NCI-H2107 (cell line): ENCODE measurements at places on chromosomes 2 and 18.

DNA sequence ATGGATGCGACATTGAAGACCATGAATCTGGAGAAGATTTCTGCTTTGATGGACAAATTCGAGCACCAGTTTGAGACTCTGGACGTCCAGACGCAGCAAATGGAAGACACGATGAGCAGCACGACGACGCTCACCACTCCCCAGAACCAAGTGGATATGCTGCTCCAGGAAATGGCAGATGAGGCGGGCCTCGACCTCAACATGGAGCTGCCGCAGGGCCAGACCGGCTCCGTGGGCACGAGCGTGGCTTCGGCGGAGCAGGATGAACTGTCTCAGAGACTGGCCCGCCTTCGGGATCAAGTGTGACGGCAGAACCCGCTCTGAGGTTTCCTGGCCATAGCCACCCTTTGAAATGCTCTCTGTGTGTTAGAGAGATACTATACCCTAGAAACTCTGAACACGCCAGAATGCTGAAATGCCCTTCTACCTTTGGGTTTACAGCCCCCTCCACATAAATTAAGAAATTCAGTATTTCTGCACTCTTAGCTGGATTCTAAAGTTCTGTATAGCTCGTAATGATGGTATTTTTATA lies 659 bp downstream of the CHMP1B start:
- DNase-seq: no peak

- DNase-seq: no peak
Measured at GRCh38 chr2:140117386-140117785, 1337.2 kb upstream of the NXPH2 start.

DNA sequence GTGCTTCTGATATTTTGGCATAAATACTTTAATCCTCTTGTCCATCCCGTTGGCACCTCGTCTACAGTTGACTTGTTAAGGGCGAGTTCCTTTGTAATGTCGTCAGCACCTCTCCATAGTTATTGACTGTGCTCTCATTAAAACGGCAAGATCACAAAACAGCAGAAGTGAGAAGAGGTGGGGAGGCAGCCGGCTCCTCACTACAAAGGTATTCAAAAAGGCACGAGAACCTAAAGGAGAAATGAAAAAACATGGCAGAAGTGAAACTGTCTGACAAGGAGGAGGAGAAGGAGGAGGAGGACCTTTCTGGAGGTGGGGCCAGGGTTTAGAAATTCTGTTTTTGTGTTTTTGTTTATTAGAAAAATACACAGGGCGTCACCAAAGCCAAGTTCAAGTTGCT lies 235.6 kb downstream of the BCL11A start:
- DNase-seq: no peak

DNA sequence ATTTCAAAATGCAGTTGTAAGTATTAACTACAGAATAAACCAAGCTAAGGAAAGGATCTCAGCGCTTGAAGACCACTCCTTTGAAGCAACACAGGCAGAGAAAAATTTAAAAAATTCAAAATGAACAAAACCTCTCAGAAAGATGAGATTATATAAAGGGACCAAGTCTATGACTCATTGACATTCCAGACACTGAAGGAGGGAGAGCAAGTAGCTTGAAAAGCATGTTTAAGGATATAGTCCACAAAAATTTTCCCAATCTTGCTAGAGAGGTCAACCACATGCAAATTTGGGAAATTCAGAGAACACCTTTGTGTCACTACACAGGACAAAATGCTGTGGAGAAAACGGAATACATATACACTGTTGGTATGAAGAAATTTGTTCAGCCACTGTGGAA lies 112.6 kb upstream of the MC4R start:
- DNase-seq: no peak

DNA sequence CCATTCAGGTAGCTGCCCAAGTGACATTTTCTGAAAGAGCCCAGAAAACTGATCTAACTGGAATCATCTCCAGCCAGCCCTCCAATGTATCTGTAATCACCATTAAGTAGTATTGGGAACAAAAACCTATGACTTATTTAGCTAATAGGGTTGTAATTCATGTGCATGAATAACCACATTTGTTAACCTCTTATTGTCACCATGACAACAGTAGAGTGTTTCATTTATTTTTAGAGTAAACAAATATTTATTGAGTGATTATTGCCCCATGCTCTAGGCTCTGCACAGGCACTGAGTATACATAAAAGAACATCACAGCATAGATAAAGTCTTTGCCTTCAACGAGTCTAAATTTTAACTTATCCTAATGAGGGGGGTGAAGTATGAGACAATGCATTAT lies 265.4 kb upstream of the UBE2E3 start:
- no peak for DNase-seq
